ENCODE measurements at places on chromosomes 2 and 18.

- no peak for DNase-seq
Observed at GRCh38 chr2:234649951-234650350, 153.1 kb upstream of the ARL4C start.

DNA sequence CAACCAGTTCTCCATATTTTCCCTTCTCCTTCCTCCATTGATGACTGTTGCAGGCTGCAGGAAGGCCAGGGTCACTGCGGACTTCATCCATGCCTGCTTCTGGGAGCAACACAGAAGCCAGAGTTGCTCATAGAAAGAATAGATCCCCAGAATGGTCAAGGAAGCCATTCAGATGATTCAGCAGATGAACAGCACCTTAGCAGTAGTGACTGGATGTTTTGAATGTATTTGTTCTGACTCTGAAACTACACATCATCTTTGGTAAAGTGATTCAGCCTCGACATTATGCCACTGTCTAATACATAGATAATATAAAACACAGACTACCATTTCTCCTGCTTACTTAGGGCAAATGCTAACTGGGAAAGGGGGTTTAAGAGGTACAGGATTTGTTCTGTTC is 411.6 kb downstream of the RND3 start:
- no peak for DNase-seq

GRCh38 chr2:45586600-45586999 is 24.5 kb downstream of the SRBD1 start:
- no peak for DNase-seq

GRCh38 chr2:120269076-120269744 is 16.6 kb downstream of the RALB start:
- no peak for DNase-seq

DNA sequence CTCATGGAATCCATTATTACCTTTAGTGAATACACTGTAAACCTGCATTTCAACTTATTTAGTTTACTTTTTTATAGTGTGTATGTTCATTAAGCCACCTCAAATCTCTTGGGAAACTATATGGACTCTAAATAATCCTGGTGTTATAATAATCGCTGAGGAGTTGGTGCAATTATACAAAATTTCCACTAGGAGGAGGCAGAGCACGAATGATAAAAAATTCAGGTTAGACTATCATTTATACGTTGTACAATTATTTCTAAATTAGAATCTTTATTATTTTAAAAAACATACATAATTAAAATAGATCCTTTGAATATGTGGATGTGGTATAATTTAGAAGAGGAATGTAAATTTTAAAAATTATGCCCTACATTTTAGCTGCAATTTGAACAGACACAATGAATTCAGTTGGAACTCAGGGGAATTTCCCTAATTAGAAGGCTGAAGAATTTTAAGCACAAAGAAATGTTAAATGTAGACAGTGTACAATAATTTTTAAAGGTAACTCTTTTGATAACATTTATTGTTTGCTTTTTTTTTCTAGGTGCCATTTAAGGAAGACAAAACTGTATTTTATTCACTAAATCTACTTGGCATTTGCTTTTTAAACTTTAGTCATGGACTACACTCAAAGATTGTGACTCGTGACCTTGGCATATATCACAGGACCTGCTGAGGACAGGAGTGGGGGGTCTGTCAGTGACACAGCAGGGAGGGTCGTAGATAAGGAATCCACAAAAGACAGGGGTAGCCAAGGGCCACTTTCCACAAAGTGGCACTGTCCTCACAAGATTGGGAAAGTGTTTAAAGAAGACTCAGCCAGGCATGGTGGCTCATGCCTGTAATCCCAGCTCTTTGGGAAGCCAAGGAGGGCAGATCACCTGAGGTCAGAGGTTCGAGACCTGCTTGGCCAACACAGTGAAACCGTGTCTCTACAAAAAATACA is 45.5 kb downstream of the RAB12 start:
- DNase-seq, result no peak

- no peak for DNase-seq
Observed at GRCh38 chr2:164934401-164935117, 20.8 kb downstream of the SLC38A11 start.

DNA sequence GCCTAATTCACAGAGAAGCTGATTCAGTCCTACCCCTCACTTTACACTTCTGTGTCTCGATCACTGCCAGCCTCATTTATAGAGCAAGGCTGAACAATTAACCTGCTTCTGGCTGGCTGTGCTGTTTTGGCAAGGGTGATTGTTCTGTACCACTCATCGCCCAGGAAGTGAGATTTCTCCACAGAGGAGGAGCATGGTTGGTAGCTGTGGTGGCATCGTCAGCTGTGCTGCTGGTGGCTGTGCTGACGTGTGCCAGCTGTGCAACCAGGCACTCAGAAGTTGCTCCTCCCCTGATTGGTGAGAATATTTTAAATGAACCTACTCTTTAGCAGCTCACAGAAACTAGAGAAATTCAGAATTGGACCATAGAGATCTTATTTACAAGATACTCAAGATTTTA is 158.3 kb downstream of the EML6 start:
- no peak for DNase-seq

DNA sequence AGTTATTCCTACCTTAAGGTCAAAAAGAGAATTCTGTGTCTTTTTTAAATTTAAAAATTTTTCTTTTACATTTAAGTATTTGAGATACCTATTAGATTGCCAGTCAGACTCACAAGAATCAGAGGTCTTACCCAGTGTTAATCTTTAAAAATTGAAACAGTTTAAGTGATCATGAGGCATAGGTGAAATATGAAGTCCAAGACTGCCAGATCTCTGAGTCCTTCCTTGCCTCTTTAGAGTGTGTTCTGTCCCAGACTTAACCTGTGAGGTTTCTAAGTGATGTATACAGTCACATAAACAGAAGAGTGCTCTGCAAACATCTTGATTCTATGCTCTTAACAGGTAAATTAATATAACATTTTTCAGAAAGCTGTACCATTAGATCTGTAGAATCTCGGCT is 40.6 kb downstream of the ACTR3 start:
- DNase-seq, result no peak

- DNase-seq, result no peak
Observed at GRCh38 chr2:2998971-2999370, 378.6 kb downstream of the EIPR1 start.

- DNase-seq, result no peak
Observed at GRCh38 chr2:106944215-106944614, 58.2 kb upstream of the ST6GAL2 start.

Measured in activated T-helper 9 cell treated with anti-CD3 and anti-CD28 coated beads, Interleukin-2, amount 50 U/mL, for 16 hours (primary cell).